ENCODE measurements at places on chromosomes 4 and X.

DNA sequence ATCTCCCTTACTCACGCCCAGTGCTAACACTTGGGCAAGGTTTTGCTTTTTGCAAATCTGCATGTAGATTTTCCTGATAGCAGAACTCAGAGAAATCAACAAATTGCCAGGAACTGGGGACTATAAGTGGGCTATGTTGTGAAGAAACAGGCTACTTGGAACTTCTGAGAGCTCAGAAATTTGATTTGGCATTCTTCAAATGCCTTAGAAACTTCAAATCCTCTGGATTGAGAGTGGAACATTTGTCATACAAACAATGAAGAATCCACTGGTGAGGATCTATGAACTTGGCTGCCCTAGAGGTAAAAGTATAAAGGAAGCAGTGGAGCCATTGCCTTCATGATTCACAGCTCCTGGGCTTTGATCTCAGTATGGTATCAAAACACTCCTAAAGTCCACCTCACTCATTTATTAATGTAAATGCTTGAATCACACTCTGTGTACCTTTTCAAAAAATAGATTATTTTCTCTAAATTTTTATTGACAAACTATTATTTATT, 126.0 kb downstream of the GLRA3 start:
- no peak for DNase-seq

DNA sequence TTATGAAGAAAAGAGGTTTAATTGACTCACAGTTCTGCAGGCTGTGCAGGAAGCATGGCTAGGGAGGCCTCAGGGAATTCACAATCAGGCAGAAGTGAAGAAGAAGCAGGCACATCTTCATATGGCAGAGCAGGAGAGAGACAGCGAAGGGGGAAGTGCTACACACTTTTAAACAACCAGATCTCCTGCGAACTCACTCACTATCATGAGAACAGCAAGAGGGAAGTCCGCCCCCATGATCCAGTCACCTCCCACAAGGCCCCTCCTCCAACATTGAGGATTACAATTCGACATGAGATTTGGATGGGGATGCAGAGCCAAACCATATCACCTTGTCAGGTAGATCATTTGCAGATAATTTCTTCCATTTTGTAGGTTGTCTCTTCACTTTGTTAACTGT, 555.5 kb upstream of the MAGEB2 start:
- DNase-seq: no peak

DNA sequence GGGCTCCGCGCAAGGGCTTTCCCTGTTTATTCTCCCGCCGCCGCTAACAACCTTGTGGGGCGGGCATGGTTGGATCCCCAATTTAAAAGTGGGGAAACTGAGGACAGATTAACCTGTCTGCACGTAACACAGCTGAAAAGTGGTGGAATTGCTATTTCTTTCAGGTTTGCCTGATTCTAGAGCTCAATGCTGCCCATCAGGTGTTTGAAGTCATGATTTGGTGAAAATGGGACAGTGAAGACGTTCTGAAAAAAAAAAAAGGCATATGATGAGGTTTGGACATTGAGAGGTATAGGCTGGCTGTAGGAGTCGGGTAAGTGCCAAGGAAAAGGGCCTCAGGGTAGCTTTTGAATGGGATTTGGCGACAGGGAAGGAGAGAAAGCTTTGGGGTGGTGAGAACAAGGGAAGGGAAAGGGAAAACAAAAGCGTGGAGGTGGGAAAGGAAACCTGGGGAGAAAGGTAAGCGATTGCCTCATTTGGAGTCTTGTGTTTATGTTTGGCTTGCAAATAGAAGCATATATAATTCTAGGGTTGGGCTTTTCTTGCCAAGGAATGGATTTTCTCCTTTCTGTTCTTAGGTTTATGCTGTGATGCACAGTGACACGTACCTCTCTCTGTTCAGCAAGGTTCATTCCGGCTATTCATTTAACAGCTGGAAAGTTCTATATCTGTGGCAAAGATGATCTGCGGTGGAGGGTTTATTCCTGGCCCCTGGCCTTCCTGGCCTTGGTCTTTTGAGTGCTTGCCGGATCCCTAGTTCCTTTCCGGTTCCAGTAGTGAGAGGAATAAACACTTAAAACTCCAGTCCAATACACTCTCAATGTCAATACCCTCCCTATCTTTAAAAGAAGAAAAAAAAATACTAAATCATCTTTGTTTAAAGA, 2.4 kb upstream of the STIM2 start:
- no peak for DNase-seq

DNA sequence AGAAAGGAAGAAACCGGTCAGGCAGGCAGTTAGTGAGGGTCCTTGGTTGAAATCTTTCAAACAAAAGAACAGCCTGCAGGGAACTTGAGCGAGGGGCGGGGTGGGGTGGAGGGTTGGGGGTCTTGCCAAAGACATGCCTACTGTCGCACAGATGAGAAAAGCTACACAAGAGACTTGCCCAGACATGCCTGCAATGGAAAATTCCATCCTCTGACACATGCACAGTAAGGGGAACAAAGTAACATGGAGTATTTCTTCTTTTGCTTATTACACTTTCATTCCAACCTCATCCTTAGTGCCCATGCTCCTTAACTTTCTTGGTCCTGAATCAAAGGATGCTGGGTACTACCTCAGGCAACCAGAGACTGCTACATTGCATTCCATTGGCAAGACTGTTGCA, 1491.2 kb downstream of the STIM2 start:
- no peak for DNase-seq

GRCh38 chr4:139814323-139815015, 148.8 kb downstream of the MGST2 start:
- DNase-seq: no peak

DNA sequence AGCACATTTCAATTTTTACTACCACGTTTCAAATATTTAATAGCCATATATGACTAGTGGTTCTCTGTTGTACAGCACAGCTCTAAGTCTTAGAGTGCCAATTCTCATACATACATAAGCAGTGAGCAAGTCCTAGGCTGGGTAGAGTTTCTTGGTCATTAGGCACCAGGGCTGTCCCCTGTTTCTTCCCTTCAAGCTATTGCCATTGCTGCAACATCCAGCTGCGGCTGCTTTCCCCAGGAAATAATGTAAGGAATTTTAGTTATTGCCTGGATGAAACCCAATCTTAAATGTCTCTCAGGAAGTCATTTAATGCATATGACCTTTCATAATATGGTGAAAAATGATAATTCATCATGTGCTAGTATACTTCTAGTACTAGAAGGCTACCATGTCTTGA, 74.1 kb upstream of the PPP3CA start:
- DNase-seq: no peak

- no peak for DNase-seq
Measured at GRCh38 chr4:87211249-87211952, 9.0 kb downstream of the KLHL8 start.

GRCh38 chr4:166902941-166903340, 331.4 kb downstream of the SPOCK3 start:
- no peak for DNase-seq

- no peak for DNase-seq
Measured at GRCh38 chr4:118081434-118081833, 47.1 kb downstream of the NDST3 start.

DNA sequence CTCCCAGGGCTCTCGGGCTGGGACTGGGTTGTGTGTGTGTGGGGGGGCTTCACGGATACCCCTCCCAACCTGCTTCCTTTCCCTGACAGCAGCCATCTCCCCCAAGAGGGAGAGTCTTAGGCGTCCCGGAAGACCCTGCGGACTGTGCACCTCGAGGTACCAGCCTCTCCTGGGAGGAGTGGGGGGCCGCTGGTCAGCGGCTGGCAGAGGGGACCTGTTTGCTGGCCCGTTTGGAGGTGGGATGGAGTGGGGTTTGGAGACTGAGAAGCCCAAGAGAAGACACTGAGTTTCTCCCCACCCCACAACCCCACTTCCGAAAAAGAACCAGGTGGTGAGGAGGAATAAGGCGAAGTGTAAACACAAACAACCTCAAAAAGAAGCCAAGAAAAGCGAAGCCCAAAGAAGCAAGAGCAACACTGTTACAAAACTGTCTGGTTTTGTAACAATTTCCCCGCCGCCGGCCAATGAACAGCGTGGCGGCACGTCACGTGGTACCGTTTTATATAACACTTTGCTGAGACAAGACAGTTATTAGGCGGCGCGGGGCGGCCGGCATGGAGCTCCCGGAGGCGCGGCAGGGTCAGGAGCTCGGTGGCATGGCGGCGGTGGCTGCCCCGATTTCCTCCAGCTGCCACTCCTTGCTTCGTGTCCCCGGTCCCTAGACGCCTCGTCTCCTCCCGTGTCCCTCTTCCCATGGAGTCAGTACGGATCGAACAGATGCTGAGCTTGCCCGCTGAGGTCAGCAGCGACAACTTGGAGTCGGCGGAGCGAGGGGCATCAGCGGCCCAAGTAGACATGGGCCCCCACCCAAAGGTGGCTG, at the start of gene LONRF3:
LONRF3 (plus strand) TSS at position 531 of the 820 bp plus-strand sequence; CDS start at position 694, 163 bp downstream.
- no peak for DNase-seq

- no peak for DNase-seq
Measured at GRCh38 chr4:171889681-171890080, 76.5 kb downstream of the GALNTL6 start.

- DNase-seq: no peak
Measured at GRCh38 chr4:12439633-12440305, 1011.1 kb upstream of the HS3ST1 start.

DNA sequence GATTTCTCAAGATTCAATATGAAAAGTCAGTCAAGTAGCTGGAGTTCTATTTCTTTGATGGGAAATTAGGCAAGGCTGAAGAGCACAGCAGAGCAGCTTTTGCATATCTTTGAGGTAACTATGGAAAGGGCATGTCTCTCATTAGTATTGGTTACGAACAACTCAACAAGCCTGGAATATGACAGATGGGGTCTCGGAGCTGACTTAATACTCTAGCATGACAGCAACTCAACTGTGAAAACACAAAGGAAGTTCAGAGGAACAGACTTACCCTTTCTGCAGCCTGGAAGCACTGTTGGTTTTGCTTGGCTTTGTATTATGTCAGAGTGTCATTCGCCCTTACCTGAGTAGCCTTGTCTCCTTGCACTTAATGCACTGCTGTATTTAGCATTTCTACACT, 79.9 kb upstream of the AADAT start:
- no peak for DNase-seq

DNA sequence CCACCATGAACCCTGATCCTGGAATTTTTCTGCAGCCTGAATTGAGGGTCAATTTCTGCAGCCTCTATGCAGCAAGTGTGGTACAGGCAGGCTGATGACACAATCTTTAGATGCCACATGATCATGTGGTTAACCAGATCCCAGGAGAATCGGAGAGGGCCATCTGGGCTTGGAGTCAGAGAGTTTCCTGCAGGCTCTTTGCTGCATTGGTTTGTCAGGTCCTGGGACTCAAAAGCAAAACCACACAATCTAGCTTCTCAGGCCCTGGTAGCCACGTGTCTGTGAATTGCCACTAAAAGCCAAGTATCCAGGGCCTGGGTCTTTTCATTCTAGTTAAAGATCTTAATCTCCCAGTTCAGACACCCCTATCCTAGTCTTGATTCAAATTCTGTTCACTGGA, 464.5 kb downstream of the BCOR start:
- no peak for DNase-seq

DNA sequence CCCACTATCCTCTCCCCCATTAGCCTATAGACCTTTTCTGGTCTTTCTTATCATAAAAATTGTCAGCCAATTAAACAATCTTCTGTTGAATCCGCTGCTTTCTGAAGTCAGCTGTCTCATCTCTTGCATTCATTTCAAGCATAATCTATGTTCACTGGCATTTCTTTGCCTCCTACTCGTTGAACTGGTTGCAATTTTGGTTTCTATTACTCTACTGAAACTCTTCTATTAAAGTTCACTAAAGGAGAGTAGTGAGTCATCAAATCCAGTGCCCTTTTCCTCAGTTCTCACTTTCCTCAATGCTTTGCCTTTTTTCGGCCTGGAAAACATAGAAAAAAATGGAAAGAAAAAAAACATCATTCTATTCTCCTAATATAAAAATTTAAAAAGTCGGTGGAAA, 23.9 kb upstream of the CXCL13 start:
- DNase-seq: no peak

- DNase-seq: no peak
Measured at GRCh38 chr4:174696657-174697056, 132.4 kb downstream of the GLRA3 start.

- DNase-seq: no peak
Measured at GRCh38 chrX:18537524-18537923, 112.1 kb downstream of the CDKL5 start.

DNA sequence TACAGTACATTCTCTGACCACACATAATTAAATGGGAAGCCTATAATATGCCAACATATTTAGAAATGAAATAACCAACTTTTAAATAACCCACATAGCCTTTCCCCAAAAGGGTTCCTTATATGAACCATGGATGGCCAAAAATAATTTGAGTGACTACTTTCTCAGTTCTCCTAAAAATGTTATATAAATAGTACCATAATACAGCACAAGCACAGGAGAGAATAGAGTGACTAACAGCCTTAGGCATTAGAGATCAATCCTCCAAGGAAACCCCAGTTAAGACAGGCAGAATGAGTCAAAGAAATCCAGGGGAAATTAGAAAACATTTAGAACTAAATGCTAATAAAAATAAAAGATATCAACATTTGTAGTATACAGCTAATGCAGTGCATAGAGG, 50.2 kb downstream of the ANKRD17 start:
- DNase-seq: no peak

DNA sequence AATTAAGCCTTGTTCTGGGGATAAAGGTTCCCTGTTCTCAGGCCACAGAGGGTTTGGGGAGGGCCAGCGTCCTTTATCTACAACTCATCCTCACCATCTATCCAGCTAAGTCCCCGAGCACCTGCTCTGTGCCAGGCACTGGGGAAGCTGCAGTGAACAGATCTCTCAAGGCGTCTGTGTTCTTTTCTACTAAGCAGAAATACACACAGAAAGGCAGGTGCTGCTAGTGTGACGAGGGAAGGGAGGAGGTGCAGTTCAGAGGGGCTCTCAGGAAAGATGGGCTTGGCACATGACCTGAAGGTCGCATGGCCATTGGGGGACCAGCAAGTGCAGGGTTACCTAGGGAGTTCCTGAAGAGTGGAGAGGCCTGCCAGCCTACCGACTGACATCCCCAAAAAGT, 352.2 kb downstream of the NR3C2 start:
- DNase-seq: no peak

GRCh38 chr4:120869613-120870278, 52.8 kb downstream of the PRDM5 start:
- no peak for DNase-seq

- DNase-seq: no peak
Measured at GRCh38 chrX:31555506-31555905, 483.7 kb upstream of the FTHL17 start.

DNA sequence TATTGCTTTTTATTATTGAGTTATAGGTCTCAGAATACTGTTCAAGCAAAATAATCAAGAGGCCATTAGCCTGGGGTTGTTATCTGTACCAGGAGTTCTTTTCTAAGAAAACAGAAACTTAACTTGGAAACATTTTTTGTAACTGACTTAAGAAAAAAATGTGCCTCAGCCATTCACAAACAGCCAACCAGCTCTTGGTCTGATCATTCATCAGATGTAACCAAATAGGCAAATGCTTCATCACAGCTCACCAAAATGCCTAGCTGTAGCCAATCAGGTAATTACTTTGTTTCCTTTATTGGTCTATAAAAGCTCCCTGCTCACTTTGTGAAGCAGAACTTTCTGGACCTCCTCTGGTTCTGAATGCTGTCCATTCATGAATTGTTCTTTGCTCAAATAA, 387.7 kb downstream of the FAT4 start:
- DNase-seq: no peak

GRCh38 chr4:160537681-160538080, 1434.8 kb downstream of the RAPGEF2 start:
- no peak for DNase-seq
